ENCODE measurements at places on chromosomes 3 and 15.

DNA sequence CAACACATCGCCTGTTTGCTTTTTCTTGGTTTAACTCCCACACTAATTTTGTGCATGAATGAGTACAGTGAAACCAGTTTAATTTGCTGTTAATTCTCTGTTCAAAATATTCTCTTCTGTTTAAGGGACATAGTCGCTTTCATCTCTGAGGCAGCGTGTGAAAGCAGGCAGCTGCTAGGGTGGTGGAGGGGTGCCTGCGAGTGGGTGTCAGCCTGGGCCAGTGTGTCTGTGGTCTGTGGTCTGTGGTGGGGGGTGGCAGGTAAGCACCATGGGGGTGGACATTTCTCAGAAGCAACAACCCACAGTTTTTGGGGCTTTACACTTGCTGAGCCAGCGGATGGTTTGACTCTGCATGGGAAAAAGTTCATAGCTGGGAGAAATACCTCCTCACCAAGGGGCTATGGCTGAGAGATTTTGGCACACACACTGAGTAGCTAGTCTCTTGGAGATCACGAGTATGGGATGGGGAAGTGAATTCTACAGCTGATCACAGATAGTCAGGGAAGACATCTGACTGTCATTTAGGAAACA is 109.2 kb downstream of the EPHB1 start:
- no peak for DNase-seq

DNA sequence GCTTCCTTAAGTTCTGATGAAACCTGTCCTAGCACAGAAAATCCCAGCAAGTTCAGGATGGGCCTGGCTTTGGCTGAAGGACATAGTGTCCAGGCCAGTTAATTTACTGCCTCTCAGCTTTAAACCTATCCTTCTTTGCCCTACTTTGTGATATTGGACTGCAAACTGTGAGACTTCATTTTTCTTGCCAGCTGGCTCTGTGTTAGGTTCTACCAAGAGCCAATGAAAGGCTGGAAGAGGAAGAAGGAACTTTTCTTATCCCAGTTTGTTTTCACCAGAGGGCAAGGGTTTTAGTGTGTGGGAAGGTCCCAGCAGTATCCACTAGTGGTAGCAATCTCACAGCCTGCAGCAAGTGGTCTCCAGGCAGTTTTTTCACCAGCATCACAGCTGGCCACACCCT is 18.2 kb downstream of the DCUN1D1 start:
- no peak for DNase-seq

GRCh38 chr3:73292220-73292619 is 230.8 kb downstream of the EBLN2 start:
- DNase-seq = no peak

- no peak for DNase-seq
Observed at GRCh38 chr3:78026318-78026828, 986.5 kb downstream of the ROBO2 start.

DNA sequence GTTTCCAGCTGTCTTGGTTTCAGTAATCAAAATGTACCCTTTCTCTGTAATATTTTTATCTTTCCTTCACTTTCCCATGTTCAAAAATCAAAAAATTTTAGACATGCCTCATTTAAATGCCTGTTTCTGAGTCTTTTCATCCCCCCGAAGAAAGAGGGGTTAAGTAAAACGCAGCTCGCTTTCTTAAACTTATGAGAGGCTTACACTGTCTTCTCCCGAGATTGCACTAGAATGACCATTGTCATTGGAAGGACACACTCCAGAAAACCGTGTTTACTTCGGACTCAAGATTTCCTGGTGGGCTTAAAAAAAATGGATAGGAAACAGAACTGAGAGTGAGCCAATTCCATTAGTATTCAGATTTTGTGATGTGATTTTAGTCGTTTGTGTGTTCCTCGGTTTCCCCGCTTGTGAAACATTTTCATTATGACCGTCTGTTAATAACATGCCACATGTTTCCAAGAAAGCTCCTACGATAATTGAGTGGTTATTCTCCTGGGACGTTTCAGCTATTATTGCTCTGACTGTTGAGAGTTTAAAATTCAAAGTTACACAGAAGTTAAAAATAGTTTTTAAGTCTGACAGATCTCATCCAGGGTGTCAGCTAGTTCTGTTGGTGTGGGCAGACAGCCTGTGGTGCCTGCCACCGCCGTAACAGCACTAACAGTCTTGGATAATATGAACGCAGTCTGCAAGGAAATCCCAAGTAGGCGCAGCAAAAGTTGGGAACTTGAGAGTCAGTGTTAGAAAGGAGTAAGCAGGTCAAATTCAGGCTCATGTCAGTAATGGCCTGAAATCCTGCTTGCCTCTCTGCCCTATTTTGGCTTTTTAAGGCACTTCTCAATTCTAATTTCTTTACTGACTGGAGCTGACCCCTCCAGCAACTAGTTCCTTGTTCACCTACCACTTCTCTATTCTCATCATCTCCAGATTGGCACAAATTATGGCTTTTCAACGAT is 1.5 kb downstream of the CRYBG3 start:
- DNase-seq = no peak

- DNase-seq = no peak
Observed at GRCh38 chr15:28281876-28282275, 40.1 kb downstream of the HERC2 start.

DNA sequence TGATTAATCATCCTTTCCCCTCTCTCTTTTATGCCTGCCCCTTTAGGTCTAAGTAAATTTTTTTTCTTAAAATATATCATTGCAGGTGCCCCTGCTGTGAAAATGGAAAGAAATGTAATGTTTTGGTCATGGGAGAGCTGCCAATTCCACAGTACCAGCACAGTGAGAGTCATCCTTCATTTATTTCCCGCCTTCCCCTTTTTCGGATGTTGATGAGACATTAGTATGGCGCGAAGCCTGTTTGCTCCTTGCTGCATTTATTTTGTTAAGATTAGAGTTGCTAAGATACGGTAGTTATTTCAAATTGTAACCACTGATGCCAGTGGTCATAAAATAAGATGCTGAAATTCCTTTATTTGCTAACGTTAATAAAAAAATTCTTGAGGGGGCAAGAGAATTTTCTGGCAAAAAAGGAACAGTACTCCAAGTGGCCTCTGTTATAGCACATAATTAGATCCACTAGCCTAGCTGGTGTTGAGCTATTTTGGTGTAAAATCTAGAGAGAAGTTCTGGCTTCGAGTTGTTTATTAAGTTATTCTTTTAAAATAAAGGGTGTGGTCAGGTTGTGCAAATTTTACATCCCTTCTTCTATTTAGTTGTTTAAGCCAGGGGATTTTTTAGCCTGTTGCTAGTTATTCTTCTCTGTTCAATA is 62.8 kb downstream of the MDFIC2 start:
- no peak for DNase-seq

DNA sequence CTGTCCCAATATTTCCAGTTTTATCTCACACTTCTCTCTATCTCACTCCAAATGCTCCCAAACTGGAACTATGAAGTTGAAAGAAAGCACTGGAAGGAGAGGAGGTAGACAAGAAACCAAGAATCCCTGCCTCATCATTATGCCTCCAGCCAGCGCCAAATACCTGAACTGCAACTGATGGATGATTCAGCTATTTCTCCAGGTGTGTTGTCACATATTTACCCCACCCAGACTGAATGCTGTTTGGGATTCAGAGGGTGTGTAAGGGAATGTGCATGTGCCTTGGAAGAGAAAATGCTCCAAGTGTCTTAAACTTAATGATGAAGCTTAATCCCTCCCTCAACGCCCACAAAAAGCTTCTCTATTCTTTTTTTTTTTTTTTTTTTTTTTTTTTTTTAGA is 269.5 kb upstream of the ATP11B start:
- DNase-seq = no peak

DNA sequence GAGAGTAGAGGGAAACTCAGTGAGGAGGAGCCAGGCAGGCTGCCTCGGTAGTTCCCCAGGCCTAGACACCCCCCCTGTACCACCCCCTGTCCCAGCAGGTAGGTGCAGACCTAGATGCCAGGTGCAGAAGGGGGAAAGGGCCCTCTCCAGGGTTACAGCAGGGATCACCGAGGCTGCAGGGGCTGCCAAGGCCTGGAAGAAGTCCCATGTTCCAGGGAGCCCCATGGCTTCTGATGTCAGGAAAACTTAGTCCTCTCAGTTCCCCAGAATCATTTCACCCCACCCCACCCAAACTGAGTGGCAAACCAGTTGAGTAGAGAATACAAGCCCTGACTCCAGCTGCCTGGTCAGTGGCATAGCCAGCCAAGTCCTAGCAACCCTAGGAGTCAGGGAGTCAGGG is 7.4 kb upstream of the SEMA3B start:
- no peak for DNase-seq

DNA sequence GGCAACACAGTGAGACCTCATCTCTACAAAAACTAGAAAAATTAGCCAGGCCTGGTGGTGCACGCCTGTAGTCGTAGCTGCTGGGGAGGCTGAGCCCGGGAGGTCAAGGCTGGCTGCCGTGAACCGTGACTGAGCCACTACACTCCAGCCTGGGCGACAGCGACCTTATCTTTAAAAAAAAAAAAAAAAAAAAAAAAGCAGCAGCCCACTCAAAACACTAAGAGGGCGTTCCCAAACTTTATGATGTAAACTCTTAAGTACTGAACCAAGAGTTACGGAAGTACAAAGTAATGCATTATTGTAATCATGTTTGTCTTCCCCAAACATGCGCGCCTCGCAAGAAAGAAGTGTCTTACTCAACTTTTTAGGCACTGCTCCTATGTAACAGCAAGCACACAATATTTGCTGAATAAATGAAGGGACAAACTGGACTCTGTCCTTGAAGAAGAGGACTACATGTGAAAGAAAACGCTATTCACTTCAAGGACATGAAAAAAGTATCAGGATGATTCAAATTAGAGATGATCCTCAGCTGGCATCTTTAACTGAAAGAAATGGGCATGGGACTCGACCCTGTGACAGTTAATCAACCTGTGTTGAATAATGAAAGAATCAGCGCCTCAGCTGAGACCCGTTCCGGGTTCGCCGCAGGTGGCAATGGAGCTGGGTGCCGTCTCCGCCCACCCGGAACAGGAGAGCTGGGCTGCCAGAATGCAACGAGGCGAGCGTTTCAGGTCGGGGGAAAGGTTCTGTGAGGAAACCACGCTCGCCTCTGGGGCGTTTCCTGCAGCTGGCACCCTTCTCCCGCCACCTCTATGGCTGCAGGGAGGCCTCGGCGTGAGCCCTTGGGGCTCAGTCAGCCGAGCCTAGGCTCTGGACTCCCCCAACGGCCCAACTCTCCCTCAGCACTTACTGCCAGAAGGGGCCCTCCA is 718 bp downstream of the SPG11 start:
- DNase-seq = peak; percentile 76

- DNase-seq = no peak
Observed at GRCh38 chr15:61115679-61116078, 113.4 kb downstream of the RORA start.

DNA sequence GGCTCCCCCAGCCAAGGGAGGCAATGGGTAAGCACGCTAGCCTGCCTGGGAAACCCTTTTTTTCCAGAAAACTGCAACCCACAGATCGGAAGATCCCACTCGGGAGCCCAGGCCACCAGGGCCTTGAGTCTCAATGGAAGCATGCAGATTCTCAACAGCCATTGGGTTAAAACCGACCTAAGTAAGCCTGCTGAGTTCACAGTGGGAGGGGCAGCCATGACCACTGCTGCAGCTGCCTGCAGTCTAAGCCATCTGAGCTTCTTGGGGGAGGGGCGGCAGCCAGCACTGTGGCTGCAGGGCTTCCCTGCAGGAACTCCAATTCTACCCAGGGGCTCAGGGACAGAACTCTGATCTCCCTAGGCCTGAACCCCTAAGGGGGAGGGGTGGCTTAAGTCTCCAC is 82.0 kb downstream of the DPPA2 start:
- no peak for DNase-seq

- DNase-seq = no peak
Observed at GRCh38 chr15:54520616-54521015, 542.4 kb downstream of the UNC13C start.

- no peak for DNase-seq
Observed at GRCh38 chr3:77686560-77686959, 646.7 kb downstream of the ROBO2 start.

- DNase-seq = no peak
Observed at GRCh38 chr15:61880084-61880483, 180.2 kb downstream of the VPS13C start.

GRCh38 chr15:49040151-49040550 is 6.1 kb downstream of the SECISBP2L start:
- no peak for DNase-seq

- peak; percentile 49 for DNase-seq
Observed at GRCh38 chr15:43899928-43900327, 73.1 kb downstream of the WDR76 start.

DNA sequence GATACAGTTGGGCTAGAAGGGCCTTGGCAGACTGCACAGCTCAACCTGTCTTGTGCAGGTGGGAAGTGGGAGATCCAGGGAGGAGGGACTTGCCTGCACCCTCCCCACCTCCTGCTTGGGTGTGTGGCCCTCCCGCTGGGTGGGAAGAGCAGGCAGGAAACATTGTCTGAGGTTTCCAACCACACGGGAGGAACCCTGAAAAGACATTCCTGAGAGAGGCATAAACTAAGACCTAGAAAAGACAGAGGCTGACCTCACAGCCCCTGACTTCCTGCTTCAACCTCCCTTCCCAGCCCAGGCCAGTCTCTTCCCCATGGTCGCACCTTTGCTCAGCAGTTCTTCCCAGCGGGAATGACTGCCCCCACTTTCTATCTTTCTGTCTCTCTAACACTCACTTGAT is 46.3 kb upstream of the INSYN1 start:
- no peak for DNase-seq

GRCh38 chr15:58916962-58917361 is 16.5 kb downstream of the SLTM start:
- no peak for DNase-seq

GRCh38 chr15:66919421-66919820 is 146.0 kb upstream of the SMAD3 start:
- no peak for DNase-seq

GRCh38 chr3:164918905-164919304 is 159.4 kb downstream of the SI start:
- DNase-seq = no peak

GRCh38 chr3:177693616-177694264 is 496.5 kb upstream of the TBL1XR1 start:
- DNase-seq = no peak

DNA sequence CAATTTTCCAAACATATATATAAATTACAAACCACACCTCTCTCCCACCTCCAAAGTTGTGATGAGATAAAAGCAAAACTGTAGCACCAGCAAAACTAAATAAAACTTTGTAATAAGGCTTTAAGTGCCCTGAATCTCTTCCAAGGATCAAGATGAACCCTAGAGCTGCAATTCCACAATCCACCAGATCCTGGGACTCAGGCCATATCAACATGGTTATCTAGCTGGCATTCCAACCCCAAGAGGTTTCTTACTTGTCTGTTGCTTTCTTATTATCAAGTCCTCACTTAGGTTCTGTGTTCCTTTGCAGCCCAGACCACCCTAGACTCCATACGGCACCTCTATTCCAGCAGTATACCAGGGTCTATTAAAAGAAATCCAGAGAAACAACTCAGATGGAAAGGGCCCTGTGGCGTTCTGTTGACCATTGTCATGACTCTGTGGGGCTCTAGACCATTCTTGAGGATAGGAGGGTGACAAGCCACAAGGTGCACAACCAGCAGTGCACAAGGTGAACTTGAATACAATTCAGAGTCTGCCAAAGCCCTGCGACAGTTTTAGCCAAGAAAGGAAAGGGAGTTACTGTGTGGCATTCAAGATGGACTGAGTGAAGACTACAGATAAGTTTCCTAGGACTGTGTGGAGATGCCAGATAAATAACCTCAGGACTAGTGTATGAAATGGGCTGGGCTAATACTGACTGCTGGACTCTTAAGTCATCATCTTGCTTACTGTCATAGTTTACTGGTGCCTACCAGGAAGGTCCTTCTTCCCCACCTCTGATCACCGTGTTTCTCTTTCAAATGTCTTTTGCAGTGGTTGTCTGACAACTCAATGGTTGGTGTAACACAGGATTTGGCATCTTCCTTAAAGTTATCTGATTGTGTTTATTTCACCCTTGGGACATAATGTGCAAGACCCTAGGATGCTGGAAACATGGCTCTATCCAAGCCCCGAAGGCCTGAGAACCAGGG is 27.2 kb downstream of the ACKR2 start:
- peak; percentile 99 for DNase-seq
